ENCODE measurements at places on chromosomes 11 and 22.
A peak's percentile ranks its signal among the peaks of the same experiment; 100 is the strongest.

DNA sequence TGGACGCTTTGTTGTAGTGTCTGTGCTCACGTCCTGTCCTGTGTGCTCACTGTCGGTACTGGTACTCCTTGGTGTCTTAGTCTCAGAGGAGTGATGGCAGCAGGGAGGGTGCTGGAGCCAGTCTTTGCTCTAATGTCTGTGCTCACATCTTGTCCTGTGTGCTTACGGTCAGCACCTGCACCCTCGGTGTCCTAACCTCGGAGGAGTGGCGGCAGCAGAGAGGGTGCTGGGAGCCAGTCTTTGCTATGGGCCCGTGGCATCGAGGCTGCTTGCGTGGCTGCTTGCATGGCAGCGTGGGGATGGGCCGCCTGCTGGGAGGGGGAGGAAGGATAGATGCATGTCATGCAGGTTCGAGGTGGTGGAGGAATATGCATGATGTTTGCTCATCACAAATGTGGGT is 12.7 kb downstream of the IGHMBP2 start:
- no peak overlapping the region for H3K27ac ChIP-seq
- peaks cover 1% of the 10 kb centered on the region for H3K4me1 ChIP-seq
- DNase-seq, result no peak

DNA sequence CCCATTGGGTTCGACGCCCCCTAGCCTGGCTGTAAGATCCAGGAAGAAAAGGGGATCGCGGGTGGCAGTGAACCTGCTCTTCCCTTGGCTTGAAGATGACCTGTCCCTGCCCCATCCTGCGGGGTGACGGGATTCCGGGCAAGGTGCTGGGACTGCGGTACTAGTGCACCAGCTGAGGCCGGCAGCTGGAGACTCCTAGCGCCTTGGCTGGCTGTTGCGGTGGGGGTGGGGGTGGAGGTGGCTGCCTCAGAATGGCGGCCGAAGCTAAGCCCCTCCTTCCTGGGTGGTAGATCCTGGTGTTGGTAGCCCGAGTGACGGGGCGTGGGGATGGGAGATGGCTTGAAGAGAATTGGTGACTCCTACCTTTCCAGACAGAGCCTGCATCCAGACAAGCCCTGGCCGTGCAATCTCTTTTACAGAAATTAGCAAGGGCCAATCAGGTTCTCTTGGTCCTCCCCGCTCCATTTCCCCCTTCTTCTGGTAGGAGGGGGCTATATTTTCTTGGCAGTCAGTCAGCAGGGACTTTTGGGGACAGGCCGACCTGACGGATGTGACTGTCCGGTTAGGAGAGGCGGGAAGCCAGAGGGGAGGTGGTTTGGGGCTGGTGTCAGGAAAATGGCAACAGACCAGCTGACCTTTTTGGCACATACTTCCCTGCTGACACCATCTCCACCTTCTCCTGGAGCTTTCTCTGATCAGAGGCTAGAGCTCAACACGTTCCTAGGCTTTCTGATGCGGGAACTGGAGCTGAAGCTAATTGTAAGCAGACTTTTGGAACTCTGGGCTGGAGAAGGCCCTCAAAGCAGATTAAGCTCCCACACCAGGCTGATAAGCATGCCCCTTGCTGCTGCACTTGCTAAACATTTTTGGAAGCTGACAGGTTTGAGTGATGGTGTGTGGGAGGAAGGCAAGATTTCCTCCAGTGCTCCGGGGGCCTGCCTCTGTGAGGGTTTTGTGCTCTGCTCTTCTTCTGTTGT is 2.0 kb downstream of the NAV2 start:
- no peak for DNase-seq
- H3K36me3 ChIP-seq, result peaks cover 8% of the 10 kb centered on the region
- H3K27me3 ChIP-seq, result peaks cover 24% of the 10 kb centered on the region
- peaks cover 23% of the 10 kb centered on the region for H3K4me1 ChIP-seq
- H3K27ac ChIP-seq, result no peak overlapping the region

GRCh38 chr11:97354026-97354425 is 964.2 kb downstream of the JRKL start:
- H3K27me3 ChIP-seq, result no peaks in the 10 kb centered on the region
- no peaks in the 10 kb centered on the region for H3K4me1 ChIP-seq
- no peak overlapping the region for H3K4me3 ChIP-seq
- no peak overlapping the region for H3K27ac ChIP-seq

DNA sequence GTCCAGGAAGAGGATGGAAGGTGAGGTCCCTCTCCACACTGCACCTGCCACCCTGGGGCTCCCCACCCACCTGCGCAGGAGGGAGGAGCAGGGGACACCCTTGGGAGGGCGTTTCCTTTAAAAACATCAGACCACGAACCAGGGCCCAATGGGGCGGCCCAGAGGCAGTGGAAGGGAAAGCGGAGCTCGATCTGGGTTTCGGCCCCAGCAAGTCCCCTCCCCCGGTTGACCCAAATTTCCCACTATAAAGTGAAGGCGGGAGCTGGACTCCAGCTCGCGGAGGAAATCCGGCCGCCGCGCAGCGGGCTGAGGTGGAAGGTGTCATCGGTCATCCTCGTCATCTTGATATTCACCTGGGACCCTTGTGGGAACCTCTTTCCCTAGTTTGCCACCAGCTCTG is 99.3 kb downstream of the WNT7B start:
- no peak for DNase-seq
- no peak overlapping the region for H3K4me3 ChIP-seq
- no peak overlapping the region for H3K27ac ChIP-seq
- H3K36me3 ChIP-seq, result no peaks in the 10 kb centered on the region
- H3K4me1 ChIP-seq, result no peaks in the 10 kb centered on the region

DNA sequence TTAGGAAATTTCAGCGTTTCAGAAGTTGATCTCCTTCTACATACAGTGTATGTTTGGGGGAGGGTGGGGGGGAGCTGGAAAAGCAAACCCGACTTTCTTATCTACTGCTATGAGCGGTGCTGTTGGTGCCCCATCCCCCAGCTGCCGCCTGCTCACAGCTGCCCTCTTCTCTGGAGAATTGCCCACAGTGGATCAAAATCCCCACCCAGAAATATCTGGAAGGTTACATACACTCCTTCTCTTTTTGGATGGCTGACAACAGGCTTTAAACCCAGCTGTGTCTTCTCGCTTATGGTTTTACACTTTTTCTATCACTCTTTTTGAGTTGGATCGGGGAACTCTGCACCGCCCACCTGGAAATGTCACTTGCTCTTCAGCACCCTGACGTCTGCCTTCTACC is 56.4 kb downstream of the DHCR7 start:
- DNase-seq, result no peak
- H3K4me1 ChIP-seq, result no peaks in the 10 kb centered on the region
- no peaks in the 10 kb centered on the region for H3K36me3 ChIP-seq
- no peak overlapping the region for H3K4me3 ChIP-seq

DNA sequence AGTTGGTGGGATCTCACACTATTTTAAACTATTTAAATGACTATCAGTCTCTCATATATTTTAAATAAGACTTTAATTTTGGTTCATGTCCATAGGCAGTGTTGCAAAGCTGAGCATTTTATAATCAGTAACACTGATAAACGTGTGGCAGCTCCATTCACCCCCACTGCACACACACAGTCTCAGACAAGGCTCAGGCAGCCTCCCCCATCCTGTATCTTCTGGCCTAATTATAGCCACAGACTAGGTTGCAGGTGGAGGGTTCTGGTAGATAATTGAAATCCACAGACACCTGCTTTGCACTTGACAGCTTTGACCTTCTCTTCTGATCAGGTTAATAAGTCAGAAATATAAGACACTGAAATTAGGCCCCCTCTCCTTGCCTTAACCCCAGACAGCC is 118.5 kb upstream of the LDLRAD3 start:
- peaks cover 20% of the 10 kb centered on the region for H3K27me3 ChIP-seq
- H3K4me1 ChIP-seq, result no peaks in the 10 kb centered on the region
- no peak overlapping the region for H3K4me3 ChIP-seq
- H3K36me3 ChIP-seq, result peaks cover 3% of the 10 kb centered on the region
- no peak overlapping the region for H3K27ac ChIP-seq

GRCh38 chr11:3854660-3854976 is 846 bp upstream of the STIM1 start:
- peak overlapping the region; percentile 99 for H3K27ac ChIP-seq
- DNase-seq, result peak; percentile 55
- no peaks in the 10 kb centered on the region for H3K27me3 ChIP-seq

DNA sequence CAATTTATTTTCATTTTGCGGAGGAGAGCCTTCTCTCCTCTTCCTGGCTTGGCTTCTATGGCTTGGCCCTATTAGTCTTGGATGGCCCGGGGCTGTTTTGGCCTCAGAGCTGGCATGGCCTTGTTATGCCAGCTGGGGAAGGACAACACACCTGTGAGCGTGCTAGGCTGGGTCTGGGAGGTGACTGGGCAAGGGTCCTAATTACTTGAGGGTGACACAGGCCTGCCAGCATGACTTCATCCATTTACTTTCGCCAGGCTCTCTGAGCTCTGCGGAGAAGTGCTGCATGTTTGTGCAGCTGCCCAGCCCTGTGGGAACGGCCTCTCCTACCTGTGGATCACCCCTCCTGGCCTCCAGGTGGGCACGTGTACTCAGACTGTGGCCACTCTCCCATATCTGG is 153.6 kb downstream of the SNX19 start:
- H3K36me3 ChIP-seq, result peaks cover 2% of the 10 kb centered on the region
- no peak for DNase-seq
- peaks cover 12% of the 10 kb centered on the region for H3K27me3 ChIP-seq
- no peak overlapping the region for H3K27ac ChIP-seq

- peaks cover 37% of the 10 kb centered on the region for H3K27me3 ChIP-seq
- no peak overlapping the region for H3K27ac ChIP-seq
- H3K4me1 ChIP-seq, result peaks cover 10% of the 10 kb centered on the region
- no peaks in the 10 kb centered on the region for H3K36me3 ChIP-seq
Observed at GRCh38 chr11:68379206-68379605, 66.8 kb downstream of the LRP5 start.

DNA sequence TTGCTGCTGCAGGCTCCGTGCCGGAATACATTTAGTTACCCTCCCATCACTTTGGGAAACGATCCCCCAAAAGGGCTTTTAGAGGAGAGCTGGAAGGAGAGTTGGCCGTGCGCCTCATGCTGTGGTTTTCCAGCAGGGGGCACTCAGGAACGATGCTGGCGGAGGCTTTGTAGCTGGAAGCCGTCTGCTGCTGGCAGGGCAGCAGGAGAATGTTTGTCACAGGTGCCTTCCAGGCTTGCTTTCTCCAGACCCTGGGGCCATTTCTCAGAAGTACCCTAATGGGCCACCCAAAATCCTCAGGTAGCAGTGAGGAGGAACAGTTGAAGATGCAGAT is 30.0 kb upstream of the CABP7 start:
- no peak overlapping the region for H3K27ac ChIP-seq
- no peaks in the 10 kb centered on the region for H3K4me1 ChIP-seq
- peak; percentile 24 for DNase-seq
- peaks cover 12% of the 10 kb centered on the region for H3K36me3 ChIP-seq
- no peaks in the 10 kb centered on the region for H3K27me3 ChIP-seq
- H3K4me3 ChIP-seq, result no peak overlapping the region

DNA sequence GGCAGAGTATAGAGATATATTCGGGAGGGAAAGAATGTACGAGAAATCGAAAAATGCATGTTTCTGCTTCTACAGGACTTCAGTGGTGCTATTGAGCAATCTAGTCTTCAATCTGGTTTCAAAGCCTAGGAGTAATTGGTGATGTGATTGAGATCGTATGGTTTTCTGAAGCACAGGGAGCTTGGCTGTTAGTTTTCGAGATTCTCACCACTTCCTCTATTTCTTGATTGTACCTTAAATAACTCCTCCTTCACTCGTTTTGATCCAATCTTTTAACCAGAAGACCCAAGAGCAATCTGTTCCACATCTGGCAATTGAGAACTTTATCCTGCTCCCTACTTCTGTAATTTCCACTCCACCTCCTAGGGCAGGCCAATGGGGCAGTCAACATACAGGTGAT is 518 bp downstream of the CCDC179 start:
- no peaks in the 10 kb centered on the region for H3K4me1 ChIP-seq
- no peaks in the 10 kb centered on the region for H3K36me3 ChIP-seq
- H3K27ac ChIP-seq, result no peak overlapping the region
- no peaks in the 10 kb centered on the region for H3K27me3 ChIP-seq
- no peak for DNase-seq

DNA sequence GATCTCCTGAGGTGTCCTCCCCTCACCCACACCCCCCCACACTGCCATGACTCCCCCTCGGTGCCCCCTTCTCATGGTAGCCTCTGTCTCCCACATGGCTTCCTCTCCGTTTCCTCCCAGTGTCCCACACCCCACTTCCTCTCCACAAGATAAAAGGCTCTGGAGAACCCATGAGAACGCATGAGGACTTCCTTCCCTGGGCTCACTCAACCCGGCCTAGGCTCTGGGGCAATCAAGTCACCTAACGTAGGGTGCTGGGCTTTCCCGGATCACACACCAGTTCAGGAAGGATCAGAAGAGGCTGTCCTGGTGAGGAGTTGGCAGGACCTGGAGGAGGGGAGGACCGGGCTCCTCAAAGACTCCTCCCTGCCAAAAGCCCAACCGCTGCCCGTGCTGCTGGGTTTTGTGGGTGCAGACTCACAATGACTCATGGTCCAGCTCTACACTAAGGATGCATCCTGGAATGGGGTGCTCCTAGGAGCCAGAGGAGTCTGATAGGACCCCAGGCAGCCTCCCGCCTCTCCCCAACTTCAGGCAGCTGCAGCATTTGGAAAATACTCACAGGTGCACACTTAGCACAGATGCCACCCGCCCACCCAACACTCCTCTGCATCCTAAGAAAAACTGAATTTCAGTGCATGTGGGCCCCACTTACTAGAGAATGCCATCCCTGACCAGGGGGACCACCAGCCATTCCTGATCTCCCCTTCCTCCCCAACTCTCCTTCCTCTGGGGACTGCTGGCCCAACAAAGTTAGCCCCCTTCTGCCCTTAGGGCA is 21.0 kb downstream of the SLC22A12 start:
- H3K27me3 ChIP-seq, result no peaks in the 10 kb centered on the region
- no peak overlapping the region for H3K27ac ChIP-seq
- no peak for DNase-seq
- peaks cover 6% of the 10 kb centered on the region for H3K4me1 ChIP-seq
- no peaks in the 10 kb centered on the region for H3K36me3 ChIP-seq
- no peak overlapping the region for H3K4me3 ChIP-seq

GRCh38 chr11:118229274-118229847 is 4.5 kb upstream of the JAML start:
- peaks cover 51% of the 10 kb centered on the region for H3K4me1 ChIP-seq
- peak overlapping the region; percentile 60 for H3K4me3 ChIP-seq
- no peak for DNase-seq
- peaks cover 47% of the 10 kb centered on the region for H3K36me3 ChIP-seq

DNA sequence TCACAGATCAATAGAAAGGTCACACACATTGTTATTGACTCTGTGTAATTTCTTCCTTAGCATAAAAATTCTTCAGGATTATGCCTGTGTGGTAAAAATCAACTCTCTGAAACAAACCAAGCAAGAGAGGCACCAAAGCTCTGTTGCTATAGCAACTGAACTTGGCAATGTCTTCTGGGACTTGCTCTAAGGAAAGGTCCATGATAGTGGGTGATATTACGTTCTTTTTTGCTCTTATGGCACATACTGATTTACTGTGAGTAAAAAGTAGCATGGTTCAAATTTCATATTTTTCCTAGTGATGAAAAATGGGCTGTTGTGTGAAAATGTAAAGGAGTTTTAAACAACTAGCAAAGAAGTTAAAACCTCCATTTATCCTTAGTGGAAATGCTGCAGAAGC is 66.4 kb downstream of the SVIP start:
- no peaks in the 10 kb centered on the region for H3K27me3 ChIP-seq
- DNase-seq, result no peak
- no peak overlapping the region for H3K4me3 ChIP-seq
- no peaks in the 10 kb centered on the region for H3K4me1 ChIP-seq
- H3K27ac ChIP-seq, result no peak overlapping the region

Data from effector memory CD8-positive, alpha-beta T cell (primary cell).